ENCODE measurements at places on chromosomes 6 and 20.

- no peak for DNase-seq
Observed at GRCh38 chr20:37941332-37941731, 38.4 kb downstream of the VSTM2L start.

DNA sequence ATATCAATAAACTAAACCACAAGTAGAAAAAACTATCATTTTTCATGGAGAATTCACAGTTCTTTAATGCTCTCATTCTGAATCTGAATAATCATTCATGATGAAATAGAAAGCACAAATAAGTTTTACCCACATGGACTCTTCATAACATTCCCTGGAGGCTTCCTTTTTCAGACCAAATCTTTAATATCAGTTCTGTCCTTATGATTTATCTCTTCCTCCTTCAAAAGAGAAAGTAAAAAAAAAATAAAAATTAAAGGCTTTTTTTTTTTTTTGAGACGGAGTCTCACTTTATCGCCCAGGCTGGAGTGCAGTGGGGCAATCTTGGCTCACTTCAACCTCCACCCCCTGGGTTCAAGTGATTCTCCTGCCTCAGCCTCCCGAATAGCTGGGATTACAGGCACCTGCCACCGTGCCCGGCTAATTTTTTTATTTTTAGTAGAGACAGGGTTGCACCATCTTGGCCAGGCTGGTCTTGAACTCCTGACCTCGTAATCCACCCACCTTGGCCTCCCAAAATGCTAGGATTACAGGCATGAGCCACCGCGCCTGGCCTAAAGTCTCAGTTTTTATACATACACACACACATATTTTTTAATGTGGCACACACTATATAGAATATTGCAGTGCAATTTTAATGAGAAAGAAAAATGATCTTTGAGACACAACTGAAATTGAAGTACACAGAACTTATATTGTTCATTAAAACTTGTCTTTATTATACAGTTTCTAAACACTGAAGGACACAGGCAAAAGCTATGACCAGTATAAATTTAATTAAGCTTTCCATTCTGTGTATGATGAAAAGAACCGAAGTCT, 31.9 kb upstream of the ZNF217 start:
- DNase-seq: no peak

DNA sequence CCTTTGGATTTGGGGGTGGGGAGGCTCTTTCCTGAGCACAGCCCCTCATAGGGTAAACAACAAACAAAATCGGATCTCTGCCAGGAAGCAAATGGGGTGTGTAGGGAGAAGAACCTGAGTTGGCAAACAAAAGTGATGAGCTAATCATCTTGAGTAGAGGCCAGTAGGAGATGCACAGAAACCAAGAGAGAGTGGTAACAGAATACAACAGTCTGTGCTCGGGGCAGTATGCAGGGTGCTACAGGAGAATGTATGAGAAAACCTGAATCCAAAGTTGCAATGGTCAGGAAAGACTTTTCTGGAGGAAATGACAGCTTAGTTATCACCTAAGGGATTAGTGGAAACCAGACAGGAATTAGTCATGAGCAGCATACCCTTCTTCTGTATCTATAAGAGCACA, 177.8 kb downstream of the CDKAL1 start:
- peak; percentile 40 for DNase-seq

- no peak for DNase-seq
Observed at GRCh38 chr20:41436679-41437078, 70.1 kb upstream of the EMILIN3 start.

GRCh38 chr6:118708055-118708454, 56.7 kb upstream of the CEP85L start:
- no peak for DNase-seq

GRCh38 chr6:19024737-19025136, 637.6 kb downstream of the RNF144B start:
- DNase-seq: peak; percentile 56

DNA sequence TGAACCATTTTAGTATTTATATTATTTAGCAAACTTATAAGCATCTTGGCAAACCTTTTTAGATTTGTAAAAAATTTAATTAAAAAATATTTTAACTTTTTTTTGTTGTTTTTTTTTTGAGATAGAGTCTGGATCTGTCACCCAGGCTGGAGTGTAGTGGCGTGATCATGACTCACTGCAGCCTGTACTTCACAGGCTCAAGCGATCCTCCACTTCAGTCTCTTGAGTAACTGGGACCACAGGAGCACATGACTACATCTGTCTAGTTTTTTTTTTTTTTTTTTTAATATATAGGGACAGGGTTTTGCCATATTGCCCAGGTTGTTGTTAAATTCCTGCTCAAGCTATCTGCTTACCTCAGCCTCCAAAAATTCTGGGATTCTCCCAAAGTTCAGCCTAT, 161.1 kb downstream of the EYS start:
- DNase-seq: no peak

- DNase-seq: no peak
Observed at GRCh38 chr6:147204843-147205311, 660 bp downstream of the STXBP5 start.

DNA sequence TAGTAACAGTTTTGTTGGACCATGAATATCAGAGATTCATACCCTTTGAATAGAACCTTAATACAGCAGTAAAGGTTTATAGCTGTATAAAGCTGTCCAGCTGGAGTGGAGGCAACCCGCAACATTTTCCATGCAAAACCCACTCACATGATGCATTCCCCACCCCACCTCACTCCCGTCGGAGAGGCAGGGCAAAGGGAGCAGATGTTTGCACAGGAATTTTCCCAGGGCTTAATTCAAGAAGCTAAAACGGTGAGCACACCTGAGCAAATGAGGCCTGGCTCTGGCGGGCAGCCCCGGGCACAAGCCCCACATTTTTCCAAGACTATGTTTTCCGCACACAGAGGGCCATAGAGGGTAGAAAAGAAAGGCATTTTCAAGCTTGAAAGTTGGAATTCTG, 191.7 kb downstream of the FOXC1 start:
- no peak for DNase-seq

DNA sequence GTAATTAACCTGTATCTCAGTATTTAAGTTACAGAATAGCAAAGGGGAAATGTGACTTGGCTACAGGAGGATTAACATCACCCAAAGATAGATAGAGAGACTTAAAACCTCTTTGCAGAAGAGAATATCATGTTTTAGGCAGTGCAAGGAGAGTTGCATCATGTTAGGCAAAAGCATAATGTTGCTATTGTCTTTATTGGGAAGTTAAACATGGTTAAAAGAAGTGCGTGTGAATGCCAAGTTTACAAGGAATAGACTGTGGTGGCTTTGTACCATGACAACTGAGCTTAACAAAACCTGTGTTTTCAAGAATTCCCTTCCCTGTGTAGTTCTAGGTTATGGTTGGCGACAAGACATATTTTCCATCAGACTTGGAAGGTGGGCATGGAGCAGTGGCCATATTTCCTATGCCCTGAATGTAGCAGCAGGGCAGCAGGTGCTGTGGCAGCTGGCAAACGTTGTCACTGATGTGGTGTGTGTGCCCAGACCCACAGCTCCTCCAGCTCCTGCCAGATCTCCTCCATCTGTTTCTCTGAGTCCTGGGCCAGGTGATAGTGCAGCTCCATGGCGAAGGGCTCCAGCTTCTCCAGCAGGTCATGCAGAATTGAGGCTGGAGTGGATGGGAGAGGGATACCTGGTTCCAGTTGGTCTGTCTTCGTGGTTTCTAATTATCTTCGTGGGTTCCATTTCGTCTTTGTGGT, 163.3 kb downstream of the QRSL1 start:
- DNase-seq: no peak
